ENCODE measurements at places on chromosomes 4 and X. TPM values are rescaled to one million over a fixed set of nuclear protein-coding genes. Genes with fewer than 3 reads are reported as not detected.

Gene SHISA3
- 2.5 TPM for total RNA-seq

Gene VSIG1
- not detected for total RNA-seq

Gene TRIM2
- total RNA-seq: 31.9 TPM

Gene AMTN
- not detected for total RNA-seq

Gene GASK1B
- 52.8 TPM for total RNA-seq

Gene MID1
- total RNA-seq: 47.2 TPM

Gene LANCL3
- total RNA-seq: 7.2 TPM

Gene KLHL4
- total RNA-seq: 0.81 TPM
